Kidney (tissue), 22 donors: ENCODE measurements at places on chromosomes 2 and 18. TPM values are rescaled to one million over a fixed set of nuclear protein-coding genes. Genes with fewer than 3 reads are reported as not detected.

GPR75 gene
- 0.17 TPM for polyA plus RNA-seq

KCNG2 gene
- not detected for polyA plus RNA-seq

DPP10 gene
- polyA plus RNA-seq, result 0.67 TPM

KCNS3 gene
- polyA plus RNA-seq, result 4.4 TPM

C2orf72 gene
- 2.6 TPM for polyA plus RNA-seq

MC2R gene
- polyA plus RNA-seq, result not detected

GALNT14 gene
- 90.3 TPM for polyA plus RNA-seq

GAREM2 gene
- 1.2 TPM for polyA plus RNA-seq

ANTXR1 gene
- polyA plus RNA-seq, result 7.0 TPM

ZNF892 gene
- polyA plus RNA-seq, result 0.34 TPM

DSG2 gene
- 20.5 TPM for polyA plus RNA-seq

CDH19 gene
- 0.37 TPM for polyA plus RNA-seq

SLC4A5 gene
- polyA plus RNA-seq, result 1.1 TPM

SLC19A3 gene
- polyA plus RNA-seq, result 8.3 TPM

NLRC4 gene
- polyA plus RNA-seq, result 0.49 TPM

CPO gene
- 0.90 TPM for polyA plus RNA-seq

NCKAP5 gene
- polyA plus RNA-seq, result 1.8 TPM

IL1RN gene
- polyA plus RNA-seq, result 1.3 TPM

TMEFF2 gene
- not detected for polyA plus RNA-seq

SERPINB4 gene
- polyA plus RNA-seq, result not detected

AMER3 gene
- not detected for polyA plus RNA-seq

SGPP2 gene
- 8.2 TPM for polyA plus RNA-seq

MYOM1 gene
- polyA plus RNA-seq, result 2.1 TPM

NEU2 gene
- not detected for polyA plus RNA-seq

CKAP2L gene
- not detected for polyA plus RNA-seq

ATG9A gene
- 24.0 TPM for polyA plus RNA-seq

GKN1 gene
- polyA plus RNA-seq, result not detected

PCARE gene
- polyA plus RNA-seq, result 1.3 TPM

IL36A gene
- polyA plus RNA-seq, result not detected

CAPN14 gene
- 0.22 TPM for polyA plus RNA-seq

RANBP2 gene
- polyA plus RNA-seq, result 7.9 TPM

DSC2 gene
- polyA plus RNA-seq, result 4.1 TPM

C18orf54 gene
- polyA plus RNA-seq, result 0.65 TPM

DIPK1C gene
- polyA plus RNA-seq, result not detected

LRATD1 gene
- 4.2 TPM for polyA plus RNA-seq

TUBA4B gene
- polyA plus RNA-seq, result 15.4 TPM

SKOR2 gene
- polyA plus RNA-seq, result not detected

GPR45 gene
- polyA plus RNA-seq, result not detected
